ENCODE measurements at places on chromosomes 5 and 9. TPM values are rescaled to one million over a fixed set of nuclear protein-coding genes. Genes with fewer than 3 reads are reported as not detected.

The BHMT gene
- total RNA-seq = not detected

The ITGA2 gene
- 1.5 TPM for total RNA-seq

The HRH2 gene
- total RNA-seq = not detected

The TMOD1 gene
- total RNA-seq = not detected

The WDR38 gene
- not detected for total RNA-seq

The C9orf50 gene
- total RNA-seq = not detected

The ACSL6 gene
- total RNA-seq = not detected

Measured in LHCN-M2 (cell line).